ENCODE measurements at places on chromosomes 11 and 22.
A peak's percentile ranks its signal among the peaks of the same experiment; 100 is the strongest.

DNA sequence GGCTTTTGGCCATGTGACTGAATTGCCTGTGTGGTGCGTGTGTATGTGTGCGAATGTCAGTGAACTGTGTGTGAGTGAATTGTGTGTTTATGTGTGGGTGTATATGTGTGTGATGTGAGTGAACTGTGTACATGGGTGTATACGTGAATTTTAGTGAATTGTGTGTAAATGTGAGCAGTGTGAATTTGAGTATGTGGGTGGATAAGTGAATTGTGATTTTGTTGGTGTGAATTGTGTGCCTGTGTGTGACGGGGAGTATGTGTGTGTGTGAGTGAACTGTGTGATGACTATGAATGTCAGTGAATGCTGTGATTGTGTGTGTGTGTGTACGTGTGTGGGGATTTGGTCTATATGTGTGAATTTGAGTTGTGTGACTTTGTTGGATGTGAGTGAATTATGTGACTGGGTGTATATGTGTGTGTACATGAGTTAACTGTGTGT is 3.5 kb downstream of the DDTL start:
- DNase-seq: no peak

GRCh38 chr11:61147791-61148620 is 13.2 kb downstream of the VPS37C start:
- no peak for DNase-seq

DNA sequence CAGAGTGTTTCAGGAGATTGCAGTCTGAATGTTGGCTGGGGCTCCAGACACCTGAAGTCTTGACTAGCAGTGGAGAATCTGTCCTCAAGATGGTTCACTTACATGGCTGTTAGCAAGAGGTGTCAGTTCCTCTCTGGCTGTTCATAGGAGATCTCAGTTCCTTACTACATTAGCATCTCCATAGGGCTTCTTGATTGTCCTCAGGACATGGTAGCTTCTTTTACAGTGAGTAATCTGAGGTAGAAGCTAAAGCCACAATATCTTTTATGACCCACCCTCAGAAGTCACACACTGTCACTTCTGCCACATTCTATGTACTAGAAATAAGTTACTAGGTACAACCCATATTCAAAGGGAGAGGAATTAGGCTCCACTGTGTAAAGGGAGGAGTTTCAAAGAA is 10.5 kb upstream of the PATL1 start:
- no peak for DNase-seq

DNA sequence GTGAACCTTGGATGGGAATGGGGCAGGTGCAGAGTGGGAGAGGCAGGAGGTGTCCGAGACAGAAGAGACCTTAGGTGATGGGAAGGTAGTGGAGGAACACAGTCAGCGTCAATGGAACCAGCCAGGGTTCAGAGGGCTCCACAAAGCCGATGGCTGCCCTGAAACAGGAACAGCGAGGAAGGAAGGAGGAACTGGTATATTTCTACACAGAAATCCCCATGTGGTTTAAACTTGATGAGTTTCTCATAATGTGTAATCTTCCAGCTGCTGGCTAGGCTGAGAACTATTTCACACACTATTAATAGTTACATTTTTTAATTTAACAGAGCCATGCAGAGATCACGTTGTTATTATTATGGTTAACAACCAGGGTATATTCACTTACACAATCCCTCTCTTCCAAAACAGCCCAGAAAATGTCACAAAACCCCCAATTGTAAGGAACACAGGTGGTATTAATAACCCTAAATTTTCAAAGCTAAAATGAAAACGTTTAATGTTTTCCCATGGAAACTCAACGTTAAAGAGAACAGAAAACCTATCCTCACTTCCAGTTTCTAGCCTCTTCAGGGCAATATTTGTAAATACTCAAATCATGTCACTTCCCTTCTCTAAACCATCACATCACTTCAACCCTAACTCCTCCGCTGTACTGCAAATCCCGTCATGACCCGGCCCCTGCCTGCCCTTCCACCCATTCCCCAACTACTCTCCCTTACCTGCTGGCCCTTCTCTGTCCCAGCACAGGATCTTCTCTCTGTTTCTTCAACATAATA is 74.5 kb upstream of the ARFGAP3 start:
- no peak for DNase-seq

GRCh38 chr22:26367402-26368245 is 61.4 kb upstream of the ASPHD2 start:
- DNase-seq: peak; percentile 63

DNA sequence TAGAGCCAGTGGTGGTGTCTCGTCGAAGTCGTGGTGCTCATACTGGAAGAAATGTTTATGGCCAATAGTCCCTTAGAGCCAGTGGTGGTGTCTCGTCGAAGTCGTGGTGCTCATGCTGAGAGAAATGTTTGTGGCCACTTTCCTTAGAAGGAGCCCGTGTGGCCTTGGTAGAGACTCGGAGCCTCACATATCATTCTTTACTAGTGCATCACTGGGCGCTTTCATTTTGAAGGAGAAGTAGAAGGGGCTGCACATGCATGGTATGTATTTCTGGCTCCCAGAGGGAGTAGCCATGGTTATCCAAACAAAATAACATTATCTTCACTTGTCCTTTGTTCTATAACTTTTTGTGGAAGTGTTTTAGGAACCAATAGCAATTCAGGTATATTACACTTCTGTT is 69.5 kb downstream of the JAM3 start:
- no peak for DNase-seq

DNA sequence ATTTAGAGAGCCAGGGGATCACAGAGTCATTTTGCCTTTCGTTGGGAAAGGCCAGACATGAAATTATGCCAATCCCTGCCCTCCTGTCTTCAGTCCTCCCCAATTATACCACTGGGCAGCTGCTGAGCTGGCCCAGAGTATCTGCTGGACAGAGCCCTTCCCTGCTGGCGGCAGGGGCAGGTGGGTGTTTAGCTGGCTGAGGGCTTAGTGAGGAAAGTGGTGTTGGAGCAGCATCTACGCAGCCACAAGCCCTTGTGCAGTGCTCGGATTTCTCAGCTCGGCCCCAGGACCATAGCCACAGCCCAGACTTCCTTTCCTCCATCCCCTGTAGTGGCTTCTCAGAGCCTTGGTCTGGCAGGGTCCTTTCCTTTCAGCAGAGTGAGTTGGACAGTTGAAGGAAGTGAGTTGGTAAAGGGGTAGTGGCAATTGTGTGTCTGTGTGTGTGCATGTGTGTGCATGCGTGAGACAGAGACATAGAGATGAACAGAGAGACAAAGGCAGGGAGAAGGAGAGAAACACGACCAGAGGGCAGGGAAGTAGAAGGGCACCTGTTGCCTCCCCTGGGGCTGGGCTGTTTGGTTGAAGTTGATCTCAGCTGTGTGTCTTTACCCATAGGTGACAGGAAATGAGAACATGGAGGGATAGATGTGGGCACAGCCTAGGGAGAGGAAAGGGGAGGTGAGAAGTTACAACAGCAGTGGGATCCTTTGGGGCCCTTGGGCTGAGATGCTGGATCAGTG is 66.2 kb downstream of the GRIK4 start:
- no peak for DNase-seq

DNA sequence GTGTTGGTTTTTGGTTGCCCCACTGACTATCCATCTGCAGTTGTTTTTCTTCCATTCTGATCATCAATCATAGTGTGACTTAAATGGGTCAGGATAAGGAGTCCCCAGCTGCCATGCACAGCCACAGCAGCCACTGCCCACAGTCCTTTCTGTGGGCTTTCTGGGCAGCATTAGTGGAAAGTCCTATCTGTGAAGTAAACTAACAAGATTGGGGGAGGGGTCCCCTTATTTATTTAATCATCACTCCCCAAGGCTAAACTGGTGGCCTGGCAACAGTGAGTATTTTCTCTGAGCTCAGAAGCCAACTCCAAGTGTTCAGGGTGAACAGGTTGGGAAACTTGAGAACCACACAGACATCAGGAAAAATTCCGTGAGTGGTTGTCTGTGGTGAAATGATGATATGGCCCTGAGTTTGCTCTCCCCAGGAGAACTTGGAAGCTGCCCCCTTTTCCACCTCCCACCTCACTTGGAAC is 145.0 kb downstream of the CCDC34 start:
- DNase-seq: no peak

DNA sequence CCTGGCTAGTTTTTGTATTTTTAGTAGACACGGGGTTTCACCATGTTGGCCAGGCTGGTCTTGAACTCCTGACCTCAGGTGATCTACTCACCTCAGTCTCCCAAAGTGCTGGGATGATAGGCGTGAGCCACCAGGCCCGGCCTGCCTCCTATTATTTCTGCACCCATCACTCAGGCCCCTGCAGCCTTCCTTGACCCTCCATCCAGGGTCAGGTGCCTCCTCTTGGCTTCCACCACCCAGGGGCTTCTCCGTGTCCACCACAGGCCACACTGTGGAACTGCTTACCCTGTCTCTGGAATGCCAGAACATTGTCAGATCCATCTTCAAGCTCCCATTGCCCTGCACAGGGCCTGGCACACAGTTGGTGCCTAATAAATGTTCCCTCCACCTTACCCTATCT is 75.4 kb upstream of the RTL6 start:
- DNase-seq: no peak

GRCh38 chr11:47317064-47317828 is 35.3 kb downstream of the MYBPC3 start:
- DNase-seq: no peak

- no peak for DNase-seq
These were observed 211.9 kb downstream of the BLID start for GRCh38 chr11:121904148-121904547.

DNA sequence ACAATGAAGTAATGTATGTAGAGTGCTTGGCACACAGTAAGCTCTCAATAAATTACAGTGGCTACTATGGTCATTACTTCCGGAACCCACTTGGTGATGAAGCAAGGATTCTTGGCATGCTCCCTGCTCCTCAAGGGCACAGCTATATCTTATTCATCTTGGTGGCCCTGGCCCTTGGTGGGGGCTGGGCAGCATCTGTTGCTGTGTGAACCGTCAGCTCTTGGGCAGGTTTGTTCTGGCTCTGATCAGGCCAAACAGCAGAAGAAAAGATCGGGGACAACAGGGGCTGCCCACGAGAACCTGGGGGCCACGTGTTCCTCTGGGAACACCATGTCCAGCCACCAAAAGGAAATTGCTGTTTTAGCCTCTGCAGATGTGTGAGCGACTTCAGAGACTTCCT is 136.9 kb upstream of the SYT13 start:
- no peak for DNase-seq

- no peak for DNase-seq
These were observed 149.6 kb upstream of the MTNR1B start for GRCh38 chr11:92819830-92820229.

GRCh38 chr11:115334932-115335788 is 169.1 kb downstream of the CADM1 start:
- DNase-seq: peak; percentile 12

GRCh38 chr11:115202900-115203552 is 301.2 kb downstream of the CADM1 start:
- no peak for DNase-seq

DNA sequence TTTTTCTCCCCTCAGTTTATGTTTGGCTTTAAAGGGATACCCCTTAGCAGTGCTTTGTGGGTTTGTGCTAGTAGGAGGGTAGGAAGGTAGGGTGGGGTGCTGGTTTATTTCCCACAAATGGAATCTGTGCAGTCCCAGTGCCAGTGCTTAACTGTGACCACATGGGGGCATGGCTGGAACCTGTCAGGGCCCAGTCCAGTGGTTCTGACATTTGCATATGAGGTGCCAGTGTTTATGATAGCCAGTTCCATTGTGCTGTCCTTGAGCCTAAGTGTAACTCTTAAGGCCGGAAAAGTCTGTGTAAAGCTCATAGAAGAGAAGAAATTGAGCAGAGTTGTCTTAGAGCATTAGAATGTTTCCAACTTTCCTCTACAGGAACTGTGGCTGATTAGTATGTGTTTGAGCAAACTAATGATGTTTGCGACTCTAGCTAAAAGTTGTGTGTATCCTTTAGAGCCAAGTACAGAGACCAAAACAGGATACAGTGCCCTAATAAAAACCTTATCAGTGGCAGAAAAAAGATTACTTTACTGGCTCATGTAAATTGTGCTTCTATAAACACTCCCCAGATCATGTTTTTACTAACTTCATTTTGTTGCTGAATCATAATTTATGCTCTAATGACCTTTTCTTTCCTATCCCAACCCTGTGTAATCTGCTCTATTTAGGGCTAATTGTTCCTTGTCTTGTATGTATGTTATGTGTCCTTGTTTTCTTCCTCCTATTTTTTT is 38.1 kb downstream of the DIXDC1 start:
- DNase-seq: no peak

- no peak for DNase-seq
These were observed 4.9 kb downstream of the SCGB1C1 start for GRCh38 chr11:197741-198235.

DNA sequence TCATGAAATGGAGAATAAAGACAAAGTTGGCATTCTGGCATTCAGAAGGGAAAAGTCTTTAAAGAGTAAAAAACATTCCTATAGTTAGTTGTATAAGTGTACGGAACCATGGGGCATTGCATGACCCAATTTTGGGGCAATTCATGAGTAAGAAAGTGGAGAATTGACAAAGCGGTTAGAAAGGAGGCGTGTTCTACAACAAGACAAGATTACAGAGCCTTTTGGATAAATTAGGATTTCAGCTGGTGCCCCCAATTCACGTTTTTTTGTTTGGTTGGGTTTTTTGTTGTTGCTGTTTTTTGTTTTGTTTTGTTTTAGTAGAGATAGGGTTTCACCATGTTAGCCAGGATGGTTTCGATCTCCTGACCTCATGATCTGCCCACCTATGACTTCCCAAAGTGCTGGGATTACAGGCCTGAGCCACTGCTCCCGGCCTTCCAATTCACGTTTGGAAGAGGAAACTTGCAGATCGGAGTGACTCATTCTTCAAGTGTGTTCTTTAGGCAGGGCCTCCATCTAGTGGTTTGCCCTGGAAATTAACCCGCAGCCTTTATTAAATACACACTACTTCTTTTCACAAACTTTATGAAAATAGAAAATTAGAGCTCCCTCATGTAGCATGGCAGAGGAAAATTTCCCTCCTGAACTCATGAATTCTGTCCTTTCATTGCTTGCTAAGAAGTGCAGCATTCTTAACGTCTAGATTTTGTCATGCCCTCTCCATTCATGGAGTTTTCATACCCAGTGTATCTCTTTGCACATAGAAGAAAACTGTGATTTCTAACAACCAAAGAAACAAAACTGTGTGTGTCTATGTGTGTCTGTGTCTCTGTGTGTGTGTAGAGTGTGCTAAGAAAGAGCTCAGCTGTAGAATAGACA is 118.1 kb downstream of the BBOX1 start:
- peak; percentile 78 for DNase-seq

DNA sequence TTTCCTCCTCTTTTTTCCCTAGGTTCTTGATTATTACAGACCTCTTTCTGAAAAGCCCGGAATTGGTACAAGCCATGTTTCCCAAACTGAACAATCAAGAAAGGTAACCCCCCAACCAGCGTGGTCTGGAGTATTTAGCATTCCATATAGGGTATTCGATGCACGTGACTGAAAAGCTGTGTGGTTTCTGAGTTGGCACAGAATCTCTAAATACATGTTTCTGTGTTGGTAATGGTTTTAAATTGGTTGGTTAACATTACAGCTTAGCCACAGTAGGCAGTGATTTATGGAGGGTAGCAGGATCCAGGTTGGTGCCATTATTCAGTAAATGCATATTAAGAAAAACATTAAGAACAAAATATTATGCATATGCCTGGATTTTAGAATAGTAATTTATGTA is 46.8 kb downstream of the ATXN10 start:
- no peak for DNase-seq

Data from iPS-NIHi11 (cell line).